ENCODE measurements at places on chromosomes 2 and 18.

GRCh38 chr2:162385536-162385935, 41.6 kb downstream of the GCA start:
- DNase-seq: no peak

- no peak for DNase-seq
Observed at GRCh38 chr2:84532291-84532690, 16.0 kb downstream of the DNAH6 start.

DNA sequence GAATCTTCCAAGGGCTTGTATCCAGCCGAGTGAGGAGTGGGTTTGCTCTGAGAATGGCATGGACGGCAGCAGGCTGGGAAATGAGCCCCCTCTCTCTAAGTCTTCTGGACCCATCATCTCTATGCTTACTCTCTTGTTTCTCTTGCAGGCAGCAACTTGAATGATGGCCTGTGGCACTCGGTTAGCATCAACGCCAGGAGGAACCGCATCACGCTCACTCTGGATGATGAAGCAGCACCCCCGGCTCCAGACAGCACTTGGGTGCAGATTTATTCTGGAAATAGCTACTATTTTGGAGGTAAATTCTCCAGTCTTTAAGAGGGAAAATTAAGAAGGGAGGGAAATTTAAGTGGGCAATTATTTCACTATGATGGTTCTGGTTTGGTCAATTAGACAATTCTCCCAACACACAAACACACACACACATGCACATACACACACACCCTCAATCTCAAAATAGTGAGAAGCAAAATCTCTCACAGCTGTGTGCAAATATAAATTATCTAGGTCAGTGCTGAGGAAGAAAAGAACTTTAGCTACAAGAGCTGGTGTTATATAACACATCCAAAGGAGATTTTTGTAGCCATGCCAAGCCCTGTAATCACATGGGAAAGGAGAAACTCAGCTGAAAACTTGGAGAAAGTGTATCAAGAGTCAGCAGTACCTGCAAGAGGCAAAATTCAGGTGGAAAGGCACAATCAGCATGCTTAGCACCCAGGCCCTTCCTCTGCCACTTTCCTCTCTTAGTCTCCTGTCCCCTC, 499.2 kb downstream of the CNTNAP5 start:
- DNase-seq: no peak

DNA sequence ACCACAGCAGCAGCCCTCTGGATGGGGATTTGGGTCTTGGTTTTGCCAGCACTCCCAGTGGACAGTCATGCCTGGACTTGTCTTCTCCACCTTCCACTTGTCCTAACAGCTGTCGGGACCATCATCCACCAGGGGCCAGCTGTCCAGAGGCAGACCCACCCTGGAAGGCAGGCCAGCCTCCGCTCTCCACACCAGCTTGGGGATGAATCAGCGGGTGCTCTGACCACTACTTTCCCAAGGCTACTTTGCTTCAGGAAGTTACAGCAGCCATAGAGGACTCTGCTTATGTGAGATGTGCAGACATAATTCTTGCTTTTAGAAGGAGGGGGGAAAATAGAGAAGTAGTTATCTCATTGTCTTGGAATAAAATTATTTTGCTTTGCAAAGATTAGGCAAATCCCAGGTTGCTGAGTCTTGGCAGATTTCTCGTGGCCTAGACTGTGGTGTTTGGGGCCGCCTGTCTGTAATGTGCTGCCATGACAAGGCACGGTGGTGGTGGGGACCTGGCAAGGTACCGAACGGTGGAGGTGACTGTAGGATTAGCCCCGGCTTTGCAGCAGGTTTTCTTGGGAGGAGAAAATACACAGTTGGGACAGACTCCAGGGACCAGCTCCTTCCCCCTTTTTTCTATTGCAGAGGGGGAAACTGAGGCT, 148.7 kb downstream of the AGAP1 start:
- no peak for DNase-seq

DNA sequence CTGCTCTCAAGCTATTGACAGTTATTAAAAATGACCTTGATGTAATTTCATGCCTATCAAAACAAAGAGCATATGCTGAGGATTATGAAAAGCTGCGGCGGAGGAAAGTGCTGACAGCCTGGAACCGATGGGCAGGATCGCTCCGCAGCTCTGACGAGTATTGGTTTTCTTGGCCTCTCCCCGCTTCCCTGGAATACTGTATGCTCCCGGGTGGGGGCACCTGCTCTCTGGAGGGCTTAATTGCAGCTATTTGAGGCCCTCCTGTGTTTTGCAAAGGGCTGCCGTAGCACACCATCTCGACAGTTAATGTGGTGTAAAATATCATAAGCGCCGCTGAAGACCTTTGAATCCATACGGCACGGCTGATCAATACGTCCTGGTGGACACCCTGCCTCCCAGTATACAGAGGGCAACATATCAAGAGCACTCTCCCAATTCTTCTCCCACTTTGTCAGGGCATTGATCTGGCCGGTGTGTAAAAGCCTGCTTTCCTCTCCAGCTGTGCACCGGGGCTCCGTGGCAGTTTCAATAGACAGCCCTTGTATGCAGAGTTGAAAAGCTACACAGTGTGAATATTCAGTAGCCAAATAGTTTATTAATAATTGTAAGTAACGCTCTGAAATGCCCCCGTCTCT, 662.4 kb downstream of the GALR1 start:
- no peak for DNase-seq

DNA sequence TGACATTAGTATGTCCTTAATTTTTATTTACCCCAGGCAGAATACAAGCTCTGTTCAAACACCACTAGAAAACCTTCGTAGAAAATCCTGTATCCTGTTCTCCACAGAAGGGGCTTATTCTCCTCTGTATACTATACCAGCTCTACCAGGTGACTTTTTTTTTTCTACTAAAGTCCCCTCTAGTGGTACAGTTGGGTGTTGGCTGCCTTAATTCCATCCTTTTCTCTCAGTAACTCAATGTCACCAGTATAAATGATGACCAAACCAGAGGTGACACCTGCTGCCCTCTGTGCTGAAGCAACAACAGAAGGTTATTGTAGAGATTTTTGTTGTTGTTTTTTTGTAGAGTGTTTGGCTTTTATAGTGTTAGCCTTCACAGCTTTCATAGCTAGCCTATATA, 1322.0 kb downstream of the LRP1B start:
- DNase-seq: peak; percentile 15

DNA sequence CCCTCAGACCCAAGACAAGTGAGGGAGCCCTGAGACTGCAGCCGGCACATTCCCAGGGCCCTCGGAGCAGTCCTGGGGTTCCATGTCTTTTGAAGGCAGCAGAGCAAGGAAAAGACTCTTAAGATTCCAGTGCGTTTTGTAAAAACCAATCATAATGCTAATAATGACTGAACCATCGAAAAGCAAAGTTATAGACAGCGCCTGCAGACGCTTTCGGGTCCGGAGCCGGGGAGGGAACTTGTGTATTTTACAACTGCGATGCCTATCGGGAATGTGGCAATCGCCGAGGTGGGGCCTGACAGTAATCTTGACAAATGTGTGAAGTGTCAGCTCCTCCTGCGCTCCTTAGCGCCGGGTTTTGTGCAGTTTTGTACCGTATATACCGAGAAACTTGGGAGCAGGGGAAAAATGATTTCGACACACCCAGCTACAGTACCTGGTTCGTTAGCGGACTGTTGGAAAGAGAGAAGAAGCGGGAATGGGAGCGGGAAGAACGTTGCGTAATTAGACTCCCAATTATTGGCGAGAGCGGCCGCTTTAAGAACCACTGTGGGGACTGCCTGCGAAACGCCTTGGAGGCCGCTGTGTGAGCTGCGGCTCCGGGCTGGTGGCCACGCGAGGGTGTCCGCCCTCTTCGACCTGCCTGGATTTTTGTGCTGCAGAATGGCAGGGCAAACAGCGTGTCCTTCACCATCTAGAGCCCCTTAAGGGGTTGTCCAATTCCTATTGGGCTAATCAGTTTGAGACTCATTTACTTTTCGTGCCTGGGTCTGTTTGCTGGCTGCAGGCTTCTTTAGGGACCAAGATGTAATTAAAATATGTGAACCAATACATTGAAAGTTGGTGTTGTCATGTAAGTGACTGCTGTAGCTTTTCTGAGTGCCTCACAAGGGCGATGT, 2.4 kb downstream of the EPAS1 start:
- no peak for DNase-seq

DNA sequence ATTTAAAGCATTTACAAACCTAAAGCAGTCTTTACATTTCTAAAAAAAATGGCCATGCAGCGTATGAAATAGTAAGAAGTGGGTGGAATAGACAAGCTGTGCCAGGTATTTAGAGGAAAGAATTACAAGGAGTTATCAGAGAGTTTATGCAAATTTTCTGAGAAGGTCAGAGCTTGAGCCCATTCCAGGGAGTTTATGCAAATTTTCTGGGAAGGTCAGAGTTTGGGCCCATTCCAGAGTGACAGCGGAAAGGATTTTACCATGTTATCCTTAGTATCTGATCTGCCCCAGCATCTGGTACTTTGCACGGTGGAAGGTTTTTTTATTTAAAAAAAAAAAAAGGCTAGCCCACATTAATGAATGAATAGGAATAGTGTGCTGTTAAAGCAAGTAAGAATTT, 1.4 kb upstream of the DOK6 start:
- no peak for DNase-seq

- no peak for DNase-seq
Observed at GRCh38 chr2:145292166-145292565, 772.2 kb upstream of the ZEB2 start.

GRCh38 chr18:23523429-23524212, 20.3 kb downstream of the RMC1 start:
- DNase-seq: no peak

GRCh38 chr18:37493352-37493935, 72.2 kb downstream of the CELF4 start:
- DNase-seq: no peak

DNA sequence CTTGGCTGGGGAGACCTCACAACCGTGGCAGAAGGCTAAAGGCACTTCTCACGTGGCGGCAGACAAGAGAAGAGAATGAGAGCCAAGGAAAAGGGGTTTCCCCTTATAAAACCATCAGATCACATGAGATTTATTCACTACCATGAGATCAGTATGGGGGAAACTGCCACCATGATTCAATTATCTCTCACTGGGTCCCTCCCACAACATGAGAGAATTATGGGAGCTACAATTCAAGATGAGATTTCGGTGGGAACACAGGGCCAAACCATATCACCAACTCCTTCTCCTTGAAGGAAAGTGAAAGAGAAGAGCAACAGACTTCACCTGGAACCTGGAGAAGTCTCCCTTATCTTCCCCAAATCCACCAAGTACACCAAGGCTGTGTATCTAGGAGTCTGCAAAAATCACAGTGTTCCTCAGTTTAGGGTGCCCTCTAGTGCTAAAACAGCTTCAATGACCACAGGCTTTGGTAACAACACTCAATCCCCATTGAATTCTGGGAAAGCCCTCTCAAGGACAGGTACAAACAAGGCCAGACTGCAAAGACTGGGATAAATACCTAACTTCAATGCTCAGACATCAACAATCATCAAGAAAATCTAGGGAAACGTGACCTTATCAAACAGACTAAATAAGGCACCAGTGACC, 148.8 kb upstream of the SRD5A2 start:
- DNase-seq: peak; percentile 81

- DNase-seq: no peak
Observed at GRCh38 chr18:2797951-2798350, 48.9 kb upstream of the EMILIN2 start.

DNA sequence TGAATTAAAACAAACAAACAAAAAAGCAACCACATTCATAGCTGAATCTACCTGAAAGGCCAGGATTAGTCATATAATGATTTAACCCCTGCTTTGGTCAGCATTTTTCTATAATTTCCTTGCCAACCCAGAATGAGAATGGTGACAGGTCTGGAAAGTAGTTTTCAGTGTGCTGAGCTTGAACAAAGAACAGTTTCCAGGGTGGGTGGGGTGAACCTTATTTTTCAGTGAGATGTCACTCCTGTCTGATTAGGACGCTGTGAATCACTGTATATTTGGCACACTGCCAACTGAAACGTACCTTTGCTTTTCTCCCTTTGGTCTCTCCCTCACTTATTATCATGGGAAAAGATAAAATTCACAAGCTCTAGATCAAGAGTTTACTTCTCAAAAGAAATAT, 35.0 kb upstream of the DSC1 start:
- DNase-seq: no peak

DNA sequence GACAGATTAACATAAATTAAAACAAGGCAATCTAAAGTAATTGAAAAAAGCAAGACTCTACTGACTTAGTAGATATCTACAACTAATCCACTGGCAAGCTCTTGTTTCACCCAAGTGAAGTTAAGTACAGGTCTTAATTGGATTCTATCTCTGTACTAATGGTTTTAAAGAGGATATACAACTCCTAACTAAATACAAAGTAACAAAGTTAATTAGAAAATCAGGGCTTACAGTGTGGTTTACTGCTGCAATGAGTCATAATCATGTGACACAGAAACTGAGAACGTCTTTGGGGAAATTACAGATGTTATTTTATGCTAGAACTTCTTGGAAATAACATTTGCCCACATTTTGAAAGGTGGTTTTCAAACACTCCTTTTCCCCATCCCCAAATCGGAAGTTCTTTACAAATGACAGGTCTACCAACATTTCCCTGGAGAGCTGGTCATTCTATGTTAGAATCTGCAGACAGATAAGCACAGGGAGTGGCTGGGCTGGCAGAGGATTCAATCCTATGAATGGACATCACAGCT, 245.3 kb downstream of the STK39 start:
- DNase-seq: peak; percentile 8

DNA sequence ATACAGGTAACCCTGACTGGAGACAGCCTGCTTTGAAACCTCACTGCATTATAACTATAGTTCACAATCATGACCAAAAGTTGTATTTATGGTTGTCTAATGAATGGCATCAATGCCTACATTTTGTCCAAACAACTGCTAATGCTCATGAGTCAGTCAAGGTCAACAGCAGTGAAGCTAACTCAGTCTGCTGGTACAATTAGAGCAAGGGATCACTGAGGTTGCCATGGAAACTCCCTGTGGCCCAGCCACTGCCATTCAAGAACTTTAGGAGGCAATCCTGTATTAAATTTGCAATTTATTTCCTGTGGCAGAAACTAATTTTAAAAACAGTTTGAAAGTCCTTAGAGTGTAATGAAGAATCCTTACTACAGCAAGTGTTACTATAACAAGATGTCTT, 185.1 kb upstream of the SMAD7 start:
- no peak for DNase-seq

Data from SK-MEL-5 (cell line).